T-cell (primary cell): ENCODE measurements at places on chromosomes 3 and 15.
A peak's percentile ranks its signal among the peaks of the same experiment; 100 is the strongest.

- DNase-seq: no peak
Observed at GRCh38 chr3:104149154-104149553, 1217.6 kb upstream of the ALCAM start.

DNA sequence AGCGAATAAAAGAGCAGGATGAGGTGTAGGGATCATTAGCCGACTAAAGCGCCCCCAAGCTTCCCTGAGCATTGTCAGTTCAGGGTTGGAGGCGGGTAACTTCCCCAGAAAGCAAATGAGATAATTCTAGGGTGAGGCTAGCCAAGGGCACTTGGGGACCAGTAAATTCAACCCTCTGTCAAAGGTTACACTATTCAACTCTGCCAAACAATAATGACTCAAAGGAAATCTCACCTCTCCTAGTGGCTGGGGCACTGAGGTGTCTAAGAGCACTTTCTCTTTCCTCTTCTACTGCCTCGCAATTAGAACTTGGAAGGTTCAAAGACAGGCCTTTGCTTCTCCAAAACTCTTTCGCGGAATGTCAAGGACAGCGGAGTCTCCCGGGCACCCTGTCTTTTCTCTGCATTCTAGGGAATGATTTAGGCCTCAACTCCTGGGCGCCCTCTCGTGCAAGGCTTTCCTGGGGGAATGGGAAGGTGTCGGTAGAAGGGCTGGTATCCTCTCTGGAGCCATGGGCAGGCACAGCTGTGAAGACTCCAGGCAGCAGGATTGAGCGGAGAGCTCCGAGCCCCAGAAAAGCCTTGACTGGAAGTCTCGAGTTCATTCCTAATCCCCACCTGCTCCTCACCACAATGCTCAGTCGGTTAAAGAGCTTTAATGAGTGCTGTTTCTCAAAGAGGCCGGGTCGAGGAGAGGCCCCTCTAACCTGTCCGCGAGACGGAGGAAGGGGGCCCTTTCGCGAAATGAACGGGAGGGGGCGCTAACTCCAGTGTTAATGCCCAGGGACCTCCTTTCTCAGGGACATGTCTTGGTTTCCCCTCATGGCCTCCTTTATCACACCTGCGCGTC lies 21.9 kb downstream of the ZIC4 start:
- DNase-seq: no peak

- peak; percentile 48 for DNase-seq
Observed at GRCh38 chr3:15667484-15667883, 65.9 kb downstream of the BTD start.

DNA sequence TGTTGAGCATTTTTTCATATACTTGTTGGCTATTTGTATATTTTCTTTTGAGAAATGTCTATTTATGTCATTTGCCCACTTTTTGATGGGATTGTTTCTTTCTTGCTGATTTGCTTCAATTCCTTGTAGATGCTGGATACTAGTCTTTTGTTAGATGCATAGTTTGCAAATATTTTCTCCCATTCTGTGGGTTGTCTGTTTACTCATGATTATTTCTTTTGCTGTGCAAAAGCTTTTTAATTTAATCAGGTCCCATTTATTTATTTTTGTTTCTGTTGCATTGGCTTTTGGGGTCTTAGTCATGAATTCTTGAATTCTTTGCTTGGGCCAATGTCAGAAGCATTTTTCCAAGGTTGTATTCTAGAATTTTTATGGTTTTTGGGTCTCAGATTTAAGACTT lies 251.7 kb downstream of the WNT5A start:
- DNase-seq: no peak

- DNase-seq: no peak
Observed at GRCh38 chr15:69288531-69289341, 10.0 kb upstream of the PAQR5 start.

DNA sequence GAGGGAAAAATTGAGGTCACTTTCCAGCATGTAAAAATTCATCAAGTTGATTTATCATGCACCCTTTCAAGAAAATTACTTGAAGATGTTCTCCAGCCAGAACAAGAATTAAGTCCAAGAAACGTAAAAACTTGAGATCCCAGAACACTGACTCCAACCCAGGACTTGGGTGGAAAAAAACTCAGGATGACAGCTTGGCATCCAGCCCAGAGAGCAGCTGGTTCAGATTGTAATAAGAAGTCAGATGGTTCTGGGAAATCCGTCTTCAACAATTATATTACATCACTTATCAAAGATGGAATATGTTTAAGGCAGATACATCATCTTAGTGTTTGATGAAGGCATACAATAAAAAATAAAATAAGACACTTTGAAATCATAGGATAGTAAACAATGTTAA lies 23.0 kb upstream of the DNAJC13 start:
- no peak for DNase-seq

GRCh38 chr15:100928632-100929280 lies 9.6 kb downstream of the LRRK1 start:
- DNase-seq: no peak

- DNase-seq: no peak
Observed at GRCh38 chr3:134364061-134364935, 9.9 kb downstream of the AMOTL2 start.

- DNase-seq: no peak
Observed at GRCh38 chr3:33658039-33658438, 60.0 kb downstream of the CLASP2 start.

GRCh38 chr3:152849996-152850578 lies 15.2 kb downstream of the P2RY1 start:
- DNase-seq: no peak

DNA sequence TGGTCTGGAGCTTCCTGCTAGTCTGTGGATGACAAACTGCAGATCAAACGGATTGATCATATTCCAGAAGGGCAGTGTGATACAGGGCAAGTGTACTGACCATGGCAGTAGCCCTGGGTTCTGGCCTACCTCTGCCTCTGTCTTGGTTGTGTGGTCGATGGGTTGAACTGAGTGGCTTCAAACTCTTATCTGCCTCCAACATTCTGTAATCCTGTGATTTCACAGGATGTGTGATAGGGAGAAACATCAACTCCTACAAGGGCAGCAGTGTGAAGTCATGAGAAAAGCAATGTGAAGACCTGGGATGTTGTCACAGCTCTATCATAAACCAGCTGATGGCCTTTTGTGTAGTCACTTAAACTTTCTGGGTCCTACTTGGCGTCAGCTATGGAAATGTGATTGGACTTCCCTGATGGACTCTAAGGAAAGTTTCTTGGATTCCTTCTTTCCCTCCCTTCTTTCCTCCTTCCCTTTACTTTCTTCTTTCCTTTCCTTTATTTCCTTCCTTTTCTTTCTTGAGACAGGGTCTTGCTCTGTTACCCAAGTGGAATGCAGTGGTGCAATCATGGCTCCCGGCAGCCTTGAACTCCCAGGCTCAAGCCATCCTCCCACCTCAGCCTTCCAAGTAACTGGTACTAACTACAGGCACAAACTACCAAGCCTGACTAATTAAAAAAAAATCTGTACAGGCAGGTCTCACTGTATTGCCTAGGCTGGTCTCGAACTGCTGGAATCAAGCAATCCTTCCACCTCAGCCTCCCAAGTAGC lies 114.8 kb downstream of the BBX start:
- DNase-seq: no peak

DNA sequence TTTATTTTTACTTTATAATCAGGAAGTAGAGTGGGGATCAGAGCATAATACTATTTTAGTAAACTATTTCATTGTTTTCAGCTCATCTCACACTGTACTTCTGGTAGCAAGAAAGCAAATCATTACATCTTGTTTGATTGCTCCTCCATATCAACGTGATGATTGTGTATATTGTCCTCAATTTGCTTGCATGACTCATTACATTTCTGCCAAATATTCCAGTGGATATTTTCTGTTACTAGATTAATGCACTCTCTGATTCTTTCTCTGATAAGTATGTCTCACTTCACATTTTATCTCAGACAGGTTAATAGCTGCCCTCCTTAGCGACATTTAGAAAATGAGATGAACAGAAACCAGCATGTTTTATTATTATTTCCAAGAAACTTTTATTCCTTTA lies 1145.3 kb downstream of the OTOL1 start:
- DNase-seq: no peak

DNA sequence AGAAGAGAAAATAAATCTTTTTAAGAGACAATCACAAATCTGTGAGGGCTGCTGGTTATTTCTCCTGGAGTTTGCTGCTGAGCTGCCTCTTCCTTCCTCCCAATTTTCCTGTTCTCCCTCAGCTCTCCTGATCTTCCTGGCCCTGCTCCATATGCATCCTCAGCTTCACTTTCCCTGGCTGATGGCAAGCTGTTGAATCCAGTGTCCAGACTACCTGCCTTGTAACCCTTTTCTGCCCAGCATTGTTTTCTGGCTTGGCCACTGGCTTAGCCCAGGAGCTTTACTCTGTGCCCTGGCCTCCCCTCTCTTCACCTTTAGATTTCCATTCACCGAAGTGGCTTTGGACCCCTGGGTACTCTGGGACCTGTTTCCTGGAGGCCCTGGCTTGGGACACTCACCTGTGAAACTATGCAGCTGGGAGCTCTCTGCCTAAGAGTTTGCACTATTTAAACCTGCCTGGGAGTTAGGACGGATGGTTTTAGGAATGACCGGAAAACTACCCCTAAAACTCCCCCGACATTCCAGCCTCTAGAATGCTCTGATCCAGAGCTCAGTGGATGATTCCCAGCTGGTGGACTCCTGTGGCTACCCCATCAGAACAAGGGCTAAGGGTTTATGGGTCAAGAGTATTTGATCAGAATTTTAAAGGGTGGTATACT lies 90.0 kb downstream of the RBPMS2 start:
- no peak for DNase-seq

DNA sequence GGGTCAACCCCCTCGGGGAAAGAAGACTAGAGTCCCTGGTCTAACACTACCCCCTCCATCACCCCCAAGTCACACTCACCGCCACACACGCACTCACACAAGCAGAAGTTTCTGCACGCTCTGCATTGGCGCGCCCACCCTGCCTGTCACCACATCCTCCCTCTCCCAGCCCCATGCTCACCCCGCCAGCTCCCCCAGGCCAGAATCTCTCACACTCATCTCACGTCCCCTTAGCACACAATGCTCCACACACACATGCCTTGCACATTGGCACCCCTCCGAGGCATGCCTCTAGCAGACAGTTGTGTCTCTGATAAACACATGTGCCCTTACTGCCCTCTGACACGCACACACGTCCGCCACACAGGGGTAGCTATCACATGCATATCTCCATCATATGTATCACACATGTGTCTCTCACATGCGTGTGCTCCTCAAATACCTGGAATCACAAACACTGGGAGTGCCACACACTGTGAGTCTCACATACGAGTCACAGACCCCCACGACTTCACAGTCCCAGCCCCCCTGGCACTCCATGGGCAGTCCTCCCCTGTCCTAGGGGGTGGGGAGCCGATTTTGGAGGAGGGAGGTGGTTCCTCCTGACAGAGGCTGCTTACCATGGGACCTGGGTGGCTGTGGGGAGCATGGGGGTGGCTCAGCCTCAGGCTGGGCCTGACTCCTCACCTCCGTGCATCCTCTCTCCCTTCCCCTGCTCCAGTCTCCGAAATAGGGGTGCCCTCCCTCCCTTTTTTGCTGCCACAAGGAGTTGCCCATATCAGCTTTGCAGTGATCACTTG lies 898 bp downstream of the FBLN2 start:
- DNase-seq: peak; percentile 48

DNA sequence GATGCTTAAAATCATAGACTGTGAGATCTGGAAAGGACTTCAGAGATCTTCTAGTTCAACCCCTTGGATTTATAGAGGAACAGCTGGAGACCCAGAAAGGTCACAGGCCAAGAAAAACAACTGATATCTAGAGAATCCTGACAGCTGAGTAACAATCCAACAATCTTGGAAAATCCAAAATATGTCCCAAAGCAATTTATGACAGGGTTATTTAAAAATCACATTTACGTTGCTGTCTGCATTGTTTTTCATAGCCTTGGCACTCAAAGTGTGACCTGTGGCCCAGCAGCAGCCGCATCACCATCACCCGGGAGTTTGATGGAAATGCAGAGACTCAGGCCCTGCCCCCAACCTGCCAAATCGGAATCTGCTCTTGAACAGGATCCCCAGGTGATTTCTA lies 78.8 kb downstream of the FBN1 start:
- DNase-seq: no peak

- DNase-seq: no peak
Observed at GRCh38 chr3:127299276-127299675, 11.4 kb upstream of the PRR20G start.

- DNase-seq: no peak
Observed at GRCh38 chr3:147962408-147963164, 553.4 kb downstream of the ZIC1 start.

GRCh38 chr15:58306591-58307312 lies 125.0 kb upstream of the LIPC start:
- no peak for DNase-seq

DNA sequence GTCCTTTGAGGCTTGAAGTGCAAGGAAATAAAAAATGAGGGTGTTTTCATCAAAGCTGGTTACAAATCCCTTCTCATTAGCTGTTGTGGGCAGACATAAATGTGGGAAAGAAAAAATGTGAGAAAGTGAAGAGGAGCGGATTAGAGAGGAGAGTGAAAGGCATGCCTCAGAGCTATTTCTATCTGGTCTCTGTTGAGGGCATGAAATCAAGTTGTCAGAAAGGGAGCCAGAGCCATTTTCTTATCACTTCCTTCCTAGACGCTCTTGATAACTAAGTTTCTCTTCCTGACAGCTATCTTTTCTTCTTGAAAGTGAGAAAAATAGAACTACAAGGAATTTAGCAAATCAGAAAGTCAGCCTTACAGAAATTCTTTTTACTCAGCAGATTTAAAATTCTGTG lies 20.8 kb upstream of the CAPN3 start:
- no peak for DNase-seq

DNA sequence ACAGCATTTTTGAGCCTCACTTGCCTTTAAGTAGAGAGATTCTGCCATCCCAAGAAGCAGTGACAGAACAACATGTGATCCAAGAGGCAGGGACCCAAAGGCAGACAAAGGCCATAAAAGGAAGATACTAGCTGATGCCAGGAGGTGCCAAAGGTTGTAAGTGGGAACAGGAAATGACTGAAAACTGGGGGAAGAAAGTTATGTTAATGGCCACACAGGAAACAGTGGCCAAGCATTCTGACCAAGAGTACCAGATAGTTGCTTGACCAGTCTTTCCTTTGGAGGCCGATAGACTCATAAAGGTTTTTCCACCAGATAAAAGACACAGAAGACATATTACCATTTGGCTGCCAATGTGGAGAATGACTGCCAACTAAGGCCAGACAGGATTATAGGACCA lies 274.5 kb upstream of the PEX5L start:
- DNase-seq: no peak

GRCh38 chr15:66899555-66900350 lies 165.6 kb upstream of the SMAD3 start:
- DNase-seq: no peak

GRCh38 chr15:99704444-99704838 lies 28.8 kb downstream of the LYSMD4 start:
- peak; percentile 14 for DNase-seq

DNA sequence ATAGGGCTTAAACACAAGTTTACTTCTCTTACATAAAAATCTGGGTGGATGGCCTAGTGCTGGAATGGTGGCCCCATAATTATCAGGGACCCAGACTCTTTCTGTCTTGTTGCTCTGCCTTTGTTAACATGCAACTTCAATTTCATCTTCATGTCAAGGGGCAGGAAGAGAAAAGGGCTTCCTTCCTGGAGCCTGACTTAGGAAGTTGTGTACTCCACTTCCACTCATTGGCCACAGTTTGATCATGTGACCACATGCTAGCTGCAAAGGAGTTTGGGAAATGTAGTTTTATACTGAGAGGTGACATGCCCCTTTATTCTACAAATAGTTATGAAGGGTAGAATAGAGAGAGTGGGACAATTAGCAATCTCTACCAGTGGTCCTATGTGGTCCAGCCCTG lies 39.3 kb downstream of the RHCG start:
- DNase-seq: no peak
